ENCODE measurements at places on chromosomes 2 and 18.

- DNase-seq, result no peak
Measured at GRCh38 chr2:23520256-23520655, 135.3 kb downstream of the KLHL29 start.

DNA sequence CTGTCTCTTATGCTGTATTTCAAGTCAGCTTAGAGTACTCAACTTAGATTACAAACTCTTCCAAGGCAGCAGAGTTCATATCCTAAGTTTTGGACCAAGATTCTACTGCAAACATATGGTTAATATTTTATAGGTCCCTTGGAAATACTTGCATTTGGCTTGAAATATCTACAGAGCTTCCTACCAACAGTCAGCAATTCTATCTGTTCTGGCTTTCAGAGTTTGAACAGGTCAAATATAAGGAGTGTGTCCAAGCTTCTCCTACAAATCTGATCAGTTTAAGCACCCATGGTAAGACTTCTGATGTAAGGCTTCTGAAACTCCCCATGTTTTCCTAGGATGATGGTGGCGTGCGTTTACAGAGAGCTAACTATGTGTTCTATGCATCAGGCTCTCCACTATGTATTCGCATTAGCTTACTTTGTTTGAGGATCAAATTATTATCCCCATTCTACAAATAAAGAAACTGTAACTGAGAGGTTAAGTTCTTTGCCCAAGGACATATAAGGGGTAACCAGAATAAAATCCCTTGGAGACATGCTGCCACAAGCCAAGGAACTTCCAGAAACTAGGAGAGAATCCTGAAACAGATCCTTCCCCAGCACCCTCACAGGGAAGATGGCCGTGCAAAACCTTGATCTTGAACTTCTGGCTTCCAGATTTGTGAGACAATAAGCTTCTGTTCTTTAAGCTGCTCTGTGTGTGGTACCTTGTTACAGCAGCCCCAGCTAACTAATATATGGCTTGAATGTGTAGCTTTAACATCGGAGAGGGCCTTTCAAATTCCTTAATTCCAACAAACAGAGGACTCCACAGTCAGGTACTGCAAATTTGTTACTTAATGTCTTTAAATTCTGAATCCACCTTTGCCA lies 55.1 kb downstream of the ATP8B1 start:
- no peak for DNase-seq

DNA sequence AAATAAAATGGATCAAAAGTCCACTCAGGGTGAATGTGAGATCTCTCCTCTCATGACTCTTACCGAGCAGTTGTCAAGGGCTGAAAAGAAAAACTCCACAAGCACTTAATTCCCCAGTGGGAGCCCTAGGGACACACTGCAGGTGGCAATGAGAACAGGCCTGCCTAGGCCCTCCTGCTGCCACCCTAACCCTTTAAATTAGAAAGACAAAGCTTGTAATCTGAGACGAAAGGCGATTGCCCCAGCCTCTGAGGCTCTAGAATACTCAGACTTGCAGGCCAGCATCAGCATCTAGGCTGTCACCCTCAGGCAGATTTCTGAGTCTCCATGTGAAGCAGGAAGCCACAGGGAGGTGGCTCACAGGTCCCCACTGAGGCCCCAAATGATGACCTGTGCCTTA lies 457.0 kb upstream of the MYT1L start:
- DNase-seq, result no peak

- peak; percentile 5 for DNase-seq
Measured at GRCh38 chr2:171210864-171211431, 50.3 kb upstream of the TLK1 start.

DNA sequence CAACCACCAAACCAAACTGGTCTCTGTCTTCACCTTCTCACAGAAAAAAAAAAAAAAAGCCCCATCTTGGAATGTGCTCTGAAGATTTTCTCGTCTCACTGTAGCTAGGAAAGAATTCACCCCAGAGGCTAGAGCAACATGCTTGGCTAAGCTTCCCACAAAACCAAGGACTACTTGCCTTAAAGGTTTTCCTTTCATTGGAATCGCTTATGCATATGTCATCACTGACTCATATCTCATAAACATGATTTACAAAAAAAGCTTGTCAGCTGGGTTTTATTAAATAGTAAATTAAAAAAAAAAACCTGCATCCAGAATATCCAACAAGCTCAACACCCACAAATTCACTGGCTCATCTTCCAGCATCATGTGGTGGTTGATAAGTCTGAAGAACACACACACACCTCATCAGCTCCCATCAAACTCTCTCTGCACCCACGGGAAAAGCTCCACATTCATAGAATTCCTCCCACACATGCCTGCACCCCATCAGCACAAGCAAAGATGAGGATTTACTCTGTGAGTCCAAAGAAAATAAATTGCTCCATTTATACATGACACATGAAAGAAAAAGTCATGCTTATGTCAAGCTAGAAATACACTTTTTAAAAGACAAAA lies 182.0 kb upstream of the TRIB2 start:
- DNase-seq, result no peak

DNA sequence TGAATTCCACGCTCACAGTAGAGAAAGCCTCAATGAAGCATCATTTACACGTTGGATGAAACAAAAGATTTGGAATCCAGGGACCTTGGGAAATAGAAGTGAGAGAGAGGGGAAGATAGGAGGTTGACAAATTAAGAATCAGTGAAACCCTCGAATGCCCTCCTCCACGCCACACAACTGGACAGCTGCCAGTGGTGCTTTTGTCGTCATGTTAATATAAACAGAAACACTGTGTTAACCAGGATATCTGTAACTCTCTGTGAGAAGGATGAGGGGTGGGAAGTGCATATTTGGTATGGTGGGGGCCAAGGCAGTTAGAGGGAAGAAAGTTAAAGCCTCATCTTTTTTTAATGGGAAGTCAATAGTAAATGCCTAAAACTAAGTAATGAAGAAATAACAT lies 108.7 kb downstream of the GFPT1 start:
- DNase-seq, result no peak

GRCh38 chr18:47928466-47928865 lies 2.0 kb downstream of the SMAD2 start:
- DNase-seq, result no peak

GRCh38 chr2:228559774-228560415 lies 378.4 kb upstream of the SPHKAP start:
- DNase-seq, result no peak

GRCh38 chr2:101883860-101884259 lies 107.9 kb upstream of the IL1R2 start:
- DNase-seq, result peak; percentile 10

- DNase-seq, result no peak
Measured at GRCh38 chr2:204808494-204808893, 263.2 kb downstream of the PARD3B start.

DNA sequence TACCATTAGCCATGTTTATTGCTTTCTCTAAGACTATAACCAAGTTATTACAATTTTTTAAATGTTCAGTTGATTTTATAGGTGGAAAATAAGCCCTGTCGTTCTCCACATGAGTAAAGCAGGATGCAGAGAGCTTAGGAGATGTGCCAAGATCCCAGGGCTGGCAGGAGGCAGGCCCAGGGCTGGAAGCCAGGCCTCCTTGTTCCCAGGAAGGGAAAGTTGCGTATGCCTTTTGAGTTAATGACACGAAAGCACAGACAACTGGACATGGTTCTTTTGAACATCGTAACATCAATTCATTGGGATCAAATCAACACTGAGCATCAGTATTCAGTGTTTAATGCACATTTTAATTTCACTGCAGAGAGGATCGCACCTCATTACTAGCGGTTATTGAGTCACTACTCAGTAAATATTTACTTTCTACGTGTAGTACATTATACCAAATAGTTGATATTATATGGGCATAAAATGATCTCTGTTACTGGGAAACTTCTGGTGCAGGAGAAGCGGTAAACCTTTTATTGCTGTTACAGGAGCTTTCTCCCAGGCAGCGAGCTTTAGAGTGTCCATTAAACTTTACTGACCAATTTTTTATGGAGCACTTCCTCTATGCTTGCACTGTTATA lies 60.0 kb downstream of the RNF144A start:
- DNase-seq, result no peak

- no peak for DNase-seq
Measured at GRCh38 chr18:56995579-56996188, 151.2 kb upstream of the BOD1L2 start.

DNA sequence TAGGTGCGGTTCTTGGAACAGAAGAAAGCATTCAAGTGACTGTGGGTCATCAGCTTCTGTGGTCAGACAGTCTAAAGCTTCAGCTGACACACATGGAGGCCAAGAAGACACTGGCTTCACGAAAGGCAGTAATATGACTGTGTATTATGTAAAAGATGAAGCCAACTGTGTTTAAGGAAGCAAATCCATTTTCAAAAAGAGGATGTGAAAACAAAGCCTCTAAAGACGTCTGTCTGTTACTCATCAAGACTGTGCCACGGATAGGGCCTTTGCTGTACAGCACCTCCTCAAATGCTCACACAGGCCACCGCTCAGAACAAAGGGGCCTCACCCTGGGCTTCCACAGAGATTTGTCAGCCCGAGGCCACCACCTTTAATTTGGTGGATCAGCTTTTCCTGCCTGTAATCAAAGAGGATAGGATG lies 21.1 kb upstream of the TMEM163 start:
- DNase-seq, result no peak

DNA sequence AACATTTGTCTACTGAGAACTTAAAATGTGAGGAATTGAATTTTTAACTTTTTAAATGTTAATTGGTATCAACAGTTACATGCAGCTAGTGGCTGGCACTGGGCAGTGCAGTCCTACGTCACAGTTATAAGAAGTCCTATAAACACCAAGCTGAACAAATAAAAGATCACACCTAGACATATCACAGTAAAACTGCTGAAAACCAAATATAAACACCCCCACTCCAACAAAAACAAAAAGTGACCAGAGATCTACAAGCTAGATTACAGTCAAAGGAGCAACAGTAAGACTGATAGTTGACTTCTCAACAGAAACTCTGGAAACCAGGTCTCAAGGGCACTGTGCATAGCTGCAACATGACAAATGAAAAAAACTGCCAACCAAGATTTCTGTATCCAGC lies 19.4 kb downstream of the TLK1 start:
- DNase-seq, result no peak

- no peak for DNase-seq
Measured at GRCh38 chr18:49997558-49997957, 184.2 kb upstream of the ACAA2 start.

DNA sequence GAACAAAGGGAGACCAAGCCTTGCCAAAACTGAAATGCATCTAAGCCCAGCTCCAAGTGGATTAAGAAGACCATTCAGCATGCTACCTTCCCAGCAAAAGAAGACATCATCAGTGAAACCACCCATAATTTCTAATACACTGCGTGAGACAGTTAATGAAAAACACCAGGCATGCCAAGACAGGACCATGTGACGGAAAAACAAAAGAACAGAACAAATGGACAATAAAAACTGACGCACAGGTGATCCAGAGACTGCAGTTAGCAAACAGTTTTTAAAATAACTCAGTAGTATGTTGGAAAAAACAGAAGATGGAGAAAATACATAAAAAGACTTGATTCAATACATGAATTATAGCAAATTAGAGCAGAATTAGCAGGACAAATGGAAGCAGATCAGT lies 15.3 kb downstream of the FAM168B start:
- no peak for DNase-seq

- DNase-seq, result no peak
Measured at GRCh38 chr2:27922842-27923241, 32.3 kb downstream of the BABAM2 start.

GRCh38 chr2:173427887-173428668 lies 73.4 kb downstream of the CDCA7 start:
- no peak for DNase-seq

DNA sequence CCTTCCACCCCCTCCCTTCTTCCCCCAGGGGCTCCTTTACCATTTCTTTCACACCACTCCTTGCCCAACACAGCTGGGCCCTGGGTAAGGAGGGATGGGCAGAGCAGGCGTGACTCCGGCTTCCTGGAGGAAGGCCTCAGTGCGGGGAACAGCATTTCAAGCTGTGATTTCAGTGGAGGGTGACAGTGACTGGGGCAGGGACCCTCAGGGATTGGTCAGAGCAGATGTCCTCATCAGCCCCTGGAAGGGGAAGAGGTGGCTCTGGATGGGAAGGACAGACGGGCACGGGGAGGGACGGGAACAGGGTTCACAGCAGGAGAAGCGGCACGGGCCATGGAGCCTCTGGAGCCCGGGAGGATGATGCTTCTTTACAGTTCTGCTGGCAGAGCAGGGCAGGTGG lies 130.8 kb upstream of the TWIST2 start:
- no peak for DNase-seq

DNA sequence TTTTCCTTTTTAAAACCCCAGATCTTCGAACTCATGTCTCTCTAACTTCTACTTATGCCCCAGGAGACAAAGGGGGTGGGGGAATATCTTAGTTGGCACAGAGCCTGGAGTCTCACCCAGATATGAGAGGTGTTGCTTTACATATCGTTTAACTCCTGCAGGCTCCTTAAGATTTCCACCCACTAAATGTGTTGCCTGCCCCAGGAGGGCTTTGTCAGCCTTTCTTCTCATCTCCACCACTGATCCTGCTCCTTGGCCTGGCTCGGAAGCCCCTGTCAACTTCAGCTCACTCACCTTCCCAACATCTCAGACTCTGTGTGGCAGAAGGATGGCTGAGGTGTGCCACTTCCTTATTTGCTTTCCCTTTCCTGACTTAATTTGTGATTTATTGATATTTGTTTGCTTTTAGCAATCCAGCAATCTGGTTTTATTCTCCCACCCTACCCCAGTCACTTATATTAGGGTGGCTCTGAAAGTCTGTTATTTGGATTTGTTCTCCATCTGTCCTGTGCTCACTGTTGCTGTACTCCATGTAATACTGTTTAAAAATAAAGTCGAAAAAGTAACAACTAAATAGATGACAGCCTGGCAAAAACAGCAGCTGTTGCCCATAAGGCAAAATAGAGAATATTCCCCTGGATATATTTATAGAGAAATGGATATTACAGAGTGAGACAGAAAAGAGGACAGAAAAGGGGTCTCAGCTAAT lies 200.6 kb downstream of the ZBTB7C start:
- DNase-seq, result no peak

GRCh38 chr2:926896-927295 lies 23.8 kb upstream of the SNTG2 start:
- DNase-seq, result no peak

DNA sequence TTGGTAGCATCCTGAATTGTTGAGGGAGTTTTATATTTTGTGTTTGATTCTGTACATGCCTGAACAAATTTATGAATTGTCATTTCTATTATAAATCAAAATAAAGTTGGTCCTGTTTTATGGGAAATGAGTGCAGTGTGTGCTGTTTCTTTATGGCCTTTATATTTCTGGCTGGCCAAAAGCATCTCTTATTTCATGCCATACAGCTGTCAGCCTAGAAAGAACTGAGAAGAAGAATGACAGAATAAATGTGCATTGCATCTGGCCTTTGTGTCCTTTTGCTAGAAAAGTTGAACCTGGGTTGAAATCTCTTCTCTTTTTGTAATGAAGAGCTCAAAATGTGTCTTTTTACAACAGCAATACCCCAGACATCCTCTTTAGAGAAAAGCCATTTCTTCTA lies 474.7 kb upstream of the LRATD1 start:
- no peak for DNase-seq

- DNase-seq, result no peak
Measured at GRCh38 chr2:127220102-127220767, at the start of gene CYP27C1. CYP27C1 (minus strand) TSS chr2:127220299; CDS start chr2:127220270, 29 bp downstream.

GRCh38 chr2:207970147-207970825 lies 55.0 kb downstream of the PLEKHM3 start:
- DNase-seq, result no peak

- DNase-seq, result peak; percentile 74
Measured at GRCh38 chr18:8696749-8697211, 8.6 kb upstream of the MTCL1 start.

- no peak for DNase-seq
Measured at GRCh38 chr2:101388232-101388631, 929 bp upstream of the CREG2 start.

- no peak for DNase-seq
Measured at GRCh38 chr18:74963820-74964446, 245.0 kb downstream of the PTGR3 start.

All from activated CD4-positive, alpha-beta T cell treated with anti-CD3 and anti-CD28 coated beads, Interleukin-2, amount 50 U/mL, for 1 hour (primary cell).